ENCODE measurements at places on chromosomes 3 and 15.

DNA sequence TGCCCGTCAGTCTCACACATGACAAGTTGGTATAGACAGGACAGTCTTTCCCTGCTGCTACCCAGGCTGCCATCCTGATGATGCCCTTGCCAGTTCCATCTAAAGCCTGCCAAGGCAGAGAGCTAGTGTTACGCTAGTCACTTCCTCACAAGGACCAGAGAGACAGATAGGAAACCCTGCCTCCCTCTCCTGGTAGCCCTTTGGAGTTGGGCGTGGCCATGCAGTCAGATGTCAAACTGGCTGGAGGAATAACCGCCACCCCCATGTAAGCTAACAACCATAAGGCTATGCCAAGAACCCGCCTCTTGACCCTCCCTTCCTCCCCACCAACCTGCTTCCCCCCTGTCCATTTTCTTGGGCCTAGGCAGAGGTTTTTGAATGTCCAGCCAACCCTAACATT, 2.8 kb downstream of the TMEM115 start:
- DNase-seq, result peak; percentile 85

DNA sequence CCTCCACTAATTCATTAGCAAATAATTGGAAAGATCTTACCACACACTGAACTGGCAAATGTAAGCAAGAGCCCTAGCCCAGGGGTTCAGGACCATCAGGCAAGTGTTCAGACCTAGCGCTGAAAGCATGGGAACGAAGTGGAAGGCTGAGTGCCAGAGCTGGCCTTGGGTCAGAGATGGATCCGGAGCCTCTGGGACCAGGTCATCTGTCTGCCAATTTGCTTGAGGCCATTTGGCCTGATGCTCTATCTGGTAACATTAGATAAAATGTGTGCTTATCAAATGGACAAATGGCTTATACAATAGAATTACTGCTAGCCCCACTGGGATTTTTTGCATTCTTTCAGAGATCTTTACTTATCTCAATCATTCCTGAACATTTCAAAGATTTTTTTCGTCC, 1.4 kb upstream of the TMC3 start:
- DNase-seq, result no peak

DNA sequence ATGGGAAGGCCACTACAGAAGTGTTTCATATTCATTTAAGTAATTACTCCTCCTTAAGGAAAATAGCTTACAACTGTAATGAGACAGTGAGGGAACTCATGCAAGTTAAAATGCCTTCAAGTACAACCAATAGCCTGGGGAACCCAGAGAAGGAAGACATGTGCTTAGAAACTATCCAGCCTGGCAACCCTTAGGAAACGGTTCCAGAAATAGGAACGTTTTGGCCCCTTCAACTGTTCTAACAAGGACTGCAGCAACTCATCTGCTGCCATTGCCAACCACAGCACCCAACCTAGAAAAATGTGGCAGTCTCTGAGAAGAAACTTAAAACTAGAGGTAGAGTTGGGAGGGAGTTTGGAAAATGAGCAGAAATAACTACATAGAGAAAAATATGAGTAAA, 147.5 kb upstream of the STRIT1 start:
- no peak for DNase-seq

- DNase-seq, result no peak
Measured at GRCh38 chr3:140292684-140293083, 357.7 kb downstream of the CLSTN2 start.

DNA sequence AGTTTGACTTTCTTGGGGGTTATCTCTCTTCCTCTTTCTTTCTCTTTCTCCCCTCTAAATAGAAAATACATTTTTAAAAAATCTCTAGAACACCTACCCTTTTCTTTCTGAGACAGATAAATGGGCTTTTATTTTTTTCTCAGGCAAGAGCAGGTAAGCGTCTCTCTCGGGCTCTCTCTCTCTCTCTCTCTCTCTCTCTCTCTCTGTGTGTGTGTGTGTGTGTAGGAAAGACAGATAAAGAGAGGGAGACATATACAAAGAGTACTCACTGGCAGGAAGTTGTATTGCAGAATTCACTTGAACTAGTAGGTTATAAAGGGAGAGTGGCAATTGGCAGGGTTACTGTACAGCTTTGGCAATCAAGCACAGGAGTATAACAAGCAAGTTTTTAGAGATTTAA, 118.1 kb upstream of the LSAMP start:
- DNase-seq, result no peak

- peak; percentile 92 for DNase-seq
Measured at GRCh38 chr15:34038023-34038870, 757 bp downstream of the AVEN start.

- DNase-seq, result no peak
Measured at GRCh38 chr3:49495023-49495422, 25.0 kb downstream of the DAG1 start.

- DNase-seq, result no peak
Measured at GRCh38 chr3:18650731-18651130, 225.6 kb upstream of the SATB1 start.

GRCh38 chr3:98788651-98789050, 25.5 kb downstream of the ST3GAL6 start:
- DNase-seq, result peak; percentile 67

- no peak for DNase-seq
Measured at GRCh38 chr3:29057326-29057725, 223.5 kb upstream of the RBMS3 start.

DNA sequence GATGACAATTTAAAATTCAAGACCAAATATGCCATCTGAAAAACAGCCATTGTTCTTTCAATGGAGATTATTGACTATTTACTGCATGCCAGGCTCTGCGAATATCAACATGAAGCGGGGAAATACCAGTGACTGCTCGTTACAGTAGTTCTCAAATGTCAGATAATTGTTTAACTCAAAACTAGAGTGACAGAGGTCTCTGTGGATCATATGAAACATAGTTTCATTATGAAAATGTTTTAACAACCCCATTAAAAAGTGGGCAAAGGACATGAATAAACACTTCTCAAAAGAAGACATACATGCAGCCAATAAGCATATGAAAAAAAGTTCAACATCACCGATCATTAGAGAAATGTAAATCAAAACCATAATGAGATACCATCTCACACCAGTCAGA, 50.0 kb upstream of the GPR149 start:
- DNase-seq, result no peak

- DNase-seq, result peak; percentile 31
Measured at GRCh38 chr15:69303337-69304181, 4.8 kb downstream of the PAQR5 start.

GRCh38 chr3:45583021-45583851, 11.3 kb upstream of the LIMD1 start:
- DNase-seq, result peak; percentile 44

DNA sequence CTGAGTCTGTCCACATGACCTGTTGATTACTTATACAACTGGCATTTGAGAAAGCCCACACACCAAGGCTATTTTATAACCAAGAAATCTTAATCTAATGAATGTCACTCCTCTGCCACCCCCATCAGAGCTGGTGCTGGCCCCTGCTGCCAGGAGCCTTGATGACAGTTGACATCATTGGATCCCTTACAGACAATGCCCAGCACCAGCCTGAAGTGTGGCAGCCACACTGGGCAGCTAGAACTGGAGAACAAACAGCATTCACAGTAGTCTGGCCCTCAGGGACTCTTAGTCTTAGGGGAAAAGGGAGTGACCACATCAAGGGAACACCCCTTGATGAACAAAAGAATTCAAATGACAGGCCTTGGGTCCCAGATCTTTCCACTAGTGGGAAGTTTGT, 840.6 kb downstream of the EPHA3 start:
- DNase-seq, result no peak

DNA sequence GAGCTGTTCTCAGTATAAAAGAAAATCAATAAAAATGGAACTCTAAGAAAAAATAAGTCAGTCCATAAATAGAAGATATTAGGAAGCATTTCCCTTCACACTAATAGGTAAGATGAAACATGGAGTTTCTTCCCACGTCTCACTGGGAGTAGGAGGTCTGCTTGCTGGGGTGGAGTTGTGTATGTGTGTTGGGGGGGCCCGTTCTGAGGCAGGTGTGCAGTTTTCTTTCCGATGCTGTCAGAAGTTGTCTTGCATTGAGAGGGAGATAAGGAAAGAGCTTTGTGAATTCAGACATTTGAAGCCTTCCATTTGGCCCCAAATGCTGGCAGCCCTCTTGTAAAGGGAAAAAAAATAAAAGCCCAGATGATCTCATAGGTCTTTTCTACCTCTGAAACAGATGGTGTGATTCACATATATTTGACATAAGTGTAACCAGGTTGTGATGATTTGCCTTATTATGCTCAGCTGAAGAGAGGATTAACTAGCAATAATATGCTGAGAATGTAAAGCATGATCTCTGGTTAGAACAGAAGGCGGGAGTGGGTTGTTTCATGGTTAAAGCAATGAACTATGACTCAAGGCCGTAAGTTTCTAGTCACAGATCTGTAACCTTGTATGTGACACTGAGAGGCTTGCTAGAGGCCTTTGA, 8.8 kb downstream of the RASGRP1 start:
- DNase-seq, result no peak

DNA sequence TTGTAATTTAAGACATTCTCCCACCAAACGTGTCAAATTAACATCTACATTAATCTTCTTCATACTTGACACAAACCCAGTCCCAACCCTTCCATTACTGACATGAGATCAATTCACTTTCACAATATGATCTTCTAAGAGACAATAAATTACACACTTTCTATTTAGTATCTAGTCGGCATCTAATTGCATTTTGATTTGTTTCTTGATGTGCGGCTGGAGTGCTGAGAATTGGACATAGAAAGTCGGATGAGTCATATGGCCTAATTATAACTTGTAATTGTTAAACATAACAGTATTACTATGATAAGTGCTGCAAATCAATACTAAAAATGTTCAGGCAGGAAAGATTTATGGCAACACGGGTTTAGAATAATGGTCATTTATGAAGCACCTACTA, 78.4 kb upstream of the RORA start:
- no peak for DNase-seq

DNA sequence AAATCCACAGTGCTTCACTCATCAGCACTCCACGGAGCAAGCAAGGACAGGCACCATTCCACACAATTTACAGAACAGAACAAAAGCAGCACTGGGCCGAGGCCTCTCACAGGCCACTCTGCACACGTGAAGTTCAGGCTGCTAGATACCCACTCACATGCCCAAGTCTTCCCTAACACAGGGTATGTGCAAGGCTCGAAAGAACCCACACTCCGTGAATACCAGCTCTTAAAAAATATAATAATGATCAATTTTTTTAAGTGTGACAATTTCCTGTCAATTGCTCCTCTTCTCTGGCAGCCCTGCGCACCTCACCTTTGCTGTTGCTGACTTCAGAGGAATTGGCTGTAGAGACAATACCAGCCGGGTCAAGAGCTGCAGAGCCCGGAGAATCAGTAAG, 19.0 kb downstream of the XPC start:
- DNase-seq, result no peak
